Neuronal stem cell (in vitro differentiated cells): ENCODE measurements at places on chromosomes 5 and 9.

- no peak for DNase-seq
Observed at GRCh38 chr9:13070612-13071595, 208.6 kb downstream of the MPDZ start.

GRCh38 chr5:7245121-7245651 is 150.8 kb upstream of the ADCY2 start:
- no peak for DNase-seq

DNA sequence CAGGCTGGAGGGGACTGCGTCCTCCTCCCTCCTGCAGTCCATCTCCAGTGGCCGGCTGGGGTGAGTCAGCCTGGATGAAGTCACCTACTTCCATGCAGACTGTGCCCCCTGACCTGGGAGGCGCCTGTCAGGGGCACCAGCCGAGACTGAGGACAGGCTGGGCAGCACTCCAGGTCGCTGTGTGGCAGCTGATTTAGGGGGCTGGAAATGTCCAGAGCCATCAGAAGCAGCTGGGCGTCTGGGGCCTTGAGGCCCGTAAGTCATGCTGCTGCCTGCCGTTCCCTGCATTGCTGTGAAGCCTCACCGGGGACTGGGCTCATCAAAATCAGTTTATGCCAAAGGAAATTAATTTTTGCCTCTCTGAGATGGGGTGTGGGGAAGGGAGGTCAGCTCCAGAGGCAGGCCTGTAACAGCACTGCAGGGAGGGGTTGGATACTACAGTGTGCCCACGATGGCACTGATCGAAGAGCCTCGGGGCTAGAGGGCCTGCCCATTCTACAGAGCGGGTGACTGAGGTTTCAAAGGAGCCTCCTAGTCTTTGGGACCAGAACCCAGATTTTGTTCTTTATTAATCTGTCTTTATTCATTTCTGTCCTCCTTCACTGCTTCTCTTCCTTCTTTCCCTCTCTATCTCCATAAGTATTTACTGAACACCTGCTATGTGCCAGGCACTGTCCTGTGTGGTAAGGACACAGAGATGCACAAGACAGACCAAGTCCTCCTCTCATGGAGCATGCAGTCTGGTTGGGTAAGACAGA is 70.4 kb upstream of the PSD2 start:
- DNase-seq = no peak

- no peak for DNase-seq
Observed at GRCh38 chr9:35397216-35397698, 92.7 kb upstream of the RUSC2 start.

- no peak for DNase-seq
Observed at GRCh38 chr9:93893899-93894690, 61.1 kb downstream of the BARX1 start.

GRCh38 chr9:85949586-85950335 is 8.8 kb downstream of the NAA35 start:
- DNase-seq = no peak

GRCh38 chr5:34496701-34497469 is 159.2 kb upstream of the RAI14 start:
- no peak for DNase-seq

DNA sequence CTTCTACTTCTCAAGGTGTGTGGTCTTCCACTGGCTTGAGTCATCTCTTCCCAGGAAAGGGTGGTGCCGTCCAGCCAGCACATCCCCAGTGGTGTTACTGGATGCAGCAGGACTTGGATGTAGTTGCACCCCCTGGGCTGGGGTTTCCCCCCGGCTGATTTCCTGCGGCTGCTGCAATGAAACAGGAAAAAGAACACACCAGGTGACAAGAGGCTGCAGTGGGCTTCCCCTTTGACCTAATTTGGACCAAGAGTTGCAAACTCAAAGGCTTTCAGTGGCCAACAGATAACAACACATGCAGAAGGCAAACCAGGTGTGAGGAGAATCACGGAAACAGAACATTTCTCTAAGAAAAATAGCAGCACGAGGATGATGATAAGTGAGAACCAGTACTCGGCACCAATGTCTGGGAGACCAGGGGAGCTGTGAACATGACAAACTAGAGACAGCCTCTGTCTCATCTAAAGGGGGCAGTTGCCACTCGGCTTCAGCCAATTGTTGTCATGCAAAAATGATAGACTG is 83.7 kb downstream of the PDE6A start:
- no peak for DNase-seq

GRCh38 chr9:135222881-135223760 is 135.7 kb downstream of the OLFM1 start:
- DNase-seq = no peak

DNA sequence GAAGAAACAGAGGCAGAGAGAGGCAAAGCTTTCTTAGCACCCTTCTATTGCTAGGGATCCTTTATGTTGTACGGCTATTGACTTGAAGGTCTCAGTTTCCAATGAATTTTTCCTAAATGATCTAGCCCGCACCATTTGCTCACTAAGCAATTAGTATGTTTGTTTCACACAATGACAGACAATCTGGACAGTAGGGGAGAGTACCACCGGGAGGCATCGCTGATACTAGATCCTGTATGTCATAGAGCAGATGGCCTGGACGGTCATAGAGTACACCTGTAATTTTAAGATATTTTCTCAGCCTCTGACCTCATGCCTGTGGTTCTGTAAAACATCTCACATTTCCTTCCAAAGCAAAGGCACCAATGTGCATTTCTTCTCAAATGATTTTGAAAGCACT is 194.3 kb downstream of the TLE4 start:
- no peak for DNase-seq

GRCh38 chr5:180469586-180469865 is 24.7 kb upstream of the CNOT6 start:
- DNase-seq = no peak

GRCh38 chr5:95808686-95809413 is 13.7 kb downstream of the GLRX start:
- no peak for DNase-seq

DNA sequence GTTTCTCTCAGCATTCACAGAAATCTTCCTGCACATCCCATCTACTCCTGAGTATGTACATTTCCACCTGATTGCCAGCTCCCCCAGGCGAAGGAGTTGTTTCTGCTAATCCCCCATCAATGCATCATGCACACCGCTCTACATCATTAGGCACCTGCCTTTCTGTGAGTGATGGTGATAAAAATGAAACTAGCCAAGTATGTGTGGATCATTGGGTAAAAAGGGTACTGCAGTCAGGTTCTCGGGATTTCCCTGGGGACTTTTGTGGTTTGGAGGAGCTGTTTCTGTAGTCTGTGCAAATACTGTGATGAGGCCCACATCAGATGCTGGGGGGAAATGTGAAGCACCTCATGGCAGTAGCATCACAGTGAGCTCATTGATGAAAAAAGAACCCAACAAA is 30.4 kb downstream of the CAMK4 start:
- no peak for DNase-seq

DNA sequence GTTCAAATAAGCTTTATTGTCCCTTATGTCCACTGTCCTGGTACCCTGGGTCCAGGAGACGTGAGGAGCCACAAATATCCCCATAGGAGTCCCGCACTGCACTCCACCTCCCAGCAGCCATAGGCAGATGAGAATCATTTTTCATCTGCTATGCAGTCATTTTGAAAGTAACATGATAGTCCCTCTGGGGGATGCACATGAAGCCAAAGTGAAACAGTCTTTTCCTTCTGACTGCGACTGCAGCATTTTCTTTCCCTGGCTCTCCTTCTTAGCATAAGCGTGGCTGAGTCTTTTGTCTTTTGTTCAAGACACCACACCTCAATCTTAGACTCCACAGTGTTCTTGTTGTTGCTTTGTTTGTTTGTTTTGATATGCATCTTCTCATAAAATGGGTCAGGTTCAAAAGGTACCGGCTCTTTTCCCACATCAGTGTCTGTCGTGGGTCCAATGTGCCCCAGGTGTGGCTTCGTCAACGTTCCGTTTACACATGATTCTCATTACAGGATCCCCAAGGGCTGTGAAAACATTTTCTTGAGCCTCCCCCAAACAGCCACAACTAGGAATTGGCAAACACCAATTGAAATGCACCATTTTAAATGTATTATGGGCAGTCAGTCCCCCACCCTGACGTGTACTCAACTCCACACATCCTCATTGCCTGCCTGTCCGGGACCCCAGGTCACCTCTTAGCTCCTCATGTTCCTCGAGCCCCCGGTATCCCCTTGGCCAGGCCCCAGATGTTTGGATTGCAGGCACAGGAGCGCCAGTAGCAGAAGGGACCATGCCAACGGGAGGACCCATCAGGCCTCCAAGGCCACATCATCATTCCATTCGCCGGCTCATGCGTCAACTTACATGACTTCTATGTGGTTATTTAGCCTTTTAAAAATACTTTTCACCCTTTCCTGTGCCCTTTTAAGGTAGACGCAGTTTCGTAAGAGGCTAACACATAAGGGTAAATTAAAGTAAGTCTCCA is 237.8 kb upstream of the DAPK1 start:
- DNase-seq = no peak

DNA sequence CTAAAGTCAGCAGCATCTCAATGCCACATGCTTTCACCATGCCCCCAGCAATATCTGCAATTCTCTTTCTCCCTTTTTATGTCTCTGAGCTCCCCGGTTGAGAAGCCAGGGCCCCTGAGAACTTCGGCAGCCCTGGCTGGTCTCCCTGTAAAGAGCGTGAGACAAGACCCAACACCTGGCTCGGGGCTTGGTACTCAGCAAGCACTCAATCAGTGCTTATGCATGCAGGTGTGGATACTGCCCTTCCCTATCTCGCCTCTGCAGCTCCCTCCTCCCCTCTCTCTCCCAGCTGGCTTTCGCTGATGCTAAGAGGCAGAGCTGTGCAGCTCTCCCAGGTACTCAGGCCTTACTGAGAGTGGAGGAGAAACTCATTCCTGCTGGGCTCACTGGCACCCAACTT is 41.7 kb upstream of the AKNA start:
- DNase-seq = no peak

- DNase-seq = no peak
Observed at GRCh38 chr9:27278374-27278773, 18.6 kb downstream of the EQTN start.

- no peak for DNase-seq
Observed at GRCh38 chr9:93830606-93831005, 124.5 kb downstream of the BARX1 start.

- no peak for DNase-seq
Observed at GRCh38 chr9:4594994-4595393, 67.1 kb upstream of the PLPP6 start.

DNA sequence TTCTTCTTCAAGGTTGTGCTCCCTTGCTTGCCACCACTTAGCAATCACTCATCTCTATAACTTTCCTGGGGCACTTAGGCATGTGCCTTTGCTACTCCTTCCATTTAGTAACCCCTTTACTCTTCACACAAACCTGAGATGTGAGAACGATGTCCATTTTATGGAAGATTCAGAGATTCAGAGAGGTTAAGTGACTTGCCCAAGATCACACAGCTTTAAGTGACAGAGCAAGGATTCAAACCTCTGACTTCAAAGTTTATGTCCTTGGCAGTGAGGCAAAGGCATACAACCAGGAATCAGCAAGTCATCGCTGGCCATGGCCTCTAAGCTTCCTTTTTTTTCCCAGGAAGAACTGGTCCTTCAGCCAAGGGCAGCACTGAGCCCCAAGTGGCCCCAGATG is 56.0 kb upstream of the GALNT10 start:
- no peak for DNase-seq

DNA sequence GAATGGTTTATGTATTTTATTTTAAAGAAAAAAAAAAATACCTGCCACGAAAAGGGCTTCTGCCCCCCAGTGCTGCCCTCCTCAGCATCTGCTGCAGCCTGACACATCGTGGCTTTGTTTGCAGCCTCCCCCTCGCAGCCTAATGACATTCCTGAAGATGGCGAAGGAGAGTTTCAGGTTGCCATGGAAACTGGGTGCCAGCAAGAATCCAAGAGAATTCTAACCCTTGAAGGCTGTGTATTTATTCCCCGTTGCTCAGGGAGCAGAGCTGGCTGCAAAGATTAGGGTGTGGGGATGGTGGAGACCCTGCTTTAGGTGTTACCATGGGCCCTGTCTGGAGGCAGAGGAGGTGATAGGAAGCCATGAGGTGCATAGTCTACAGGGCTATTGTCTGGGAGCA is 126.6 kb downstream of the NSG2 start:
- DNase-seq = peak; percentile 79

DNA sequence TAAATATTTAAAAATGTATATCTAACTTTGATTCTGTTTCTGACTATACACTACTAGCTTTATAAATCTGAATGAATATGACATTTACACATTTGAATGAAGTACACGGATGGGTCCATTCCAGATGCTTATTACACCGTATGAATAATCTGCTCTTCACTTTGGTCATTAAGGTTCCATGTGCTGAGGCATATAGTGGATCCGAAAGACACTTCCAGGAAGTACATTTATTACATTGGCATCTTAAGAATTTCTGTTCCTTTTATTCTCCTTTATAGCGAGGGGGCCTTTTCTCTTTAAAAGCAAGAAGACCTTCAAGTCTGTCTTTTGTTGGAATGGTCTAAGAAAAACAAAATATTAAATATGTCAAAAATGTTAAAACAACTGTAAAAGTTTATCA is 147.6 kb downstream of the AUH start:
- DNase-seq = no peak

DNA sequence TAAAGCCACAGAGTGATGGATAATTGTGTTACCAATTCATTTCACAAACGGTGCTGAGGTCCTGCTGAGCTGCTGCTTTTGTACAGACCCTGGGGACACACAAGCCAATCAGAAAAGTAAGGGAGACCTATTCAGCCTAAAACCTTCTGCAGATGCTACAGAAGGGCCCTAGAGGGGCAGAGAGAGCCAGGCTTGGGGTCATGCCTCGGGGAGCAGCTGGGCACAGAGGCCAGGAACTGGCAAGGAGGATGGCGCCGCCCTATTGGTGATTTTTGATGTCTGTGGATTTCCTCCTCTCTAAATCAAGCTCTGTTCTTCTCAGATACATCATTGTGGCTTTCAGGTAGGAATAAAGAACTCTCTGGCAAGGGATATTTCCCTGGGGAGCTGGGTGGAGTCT is 181.9 kb downstream of the ZNF462 start:
- no peak for DNase-seq
